ENCODE measurements at places on chromosomes 12 and 14.

DNA sequence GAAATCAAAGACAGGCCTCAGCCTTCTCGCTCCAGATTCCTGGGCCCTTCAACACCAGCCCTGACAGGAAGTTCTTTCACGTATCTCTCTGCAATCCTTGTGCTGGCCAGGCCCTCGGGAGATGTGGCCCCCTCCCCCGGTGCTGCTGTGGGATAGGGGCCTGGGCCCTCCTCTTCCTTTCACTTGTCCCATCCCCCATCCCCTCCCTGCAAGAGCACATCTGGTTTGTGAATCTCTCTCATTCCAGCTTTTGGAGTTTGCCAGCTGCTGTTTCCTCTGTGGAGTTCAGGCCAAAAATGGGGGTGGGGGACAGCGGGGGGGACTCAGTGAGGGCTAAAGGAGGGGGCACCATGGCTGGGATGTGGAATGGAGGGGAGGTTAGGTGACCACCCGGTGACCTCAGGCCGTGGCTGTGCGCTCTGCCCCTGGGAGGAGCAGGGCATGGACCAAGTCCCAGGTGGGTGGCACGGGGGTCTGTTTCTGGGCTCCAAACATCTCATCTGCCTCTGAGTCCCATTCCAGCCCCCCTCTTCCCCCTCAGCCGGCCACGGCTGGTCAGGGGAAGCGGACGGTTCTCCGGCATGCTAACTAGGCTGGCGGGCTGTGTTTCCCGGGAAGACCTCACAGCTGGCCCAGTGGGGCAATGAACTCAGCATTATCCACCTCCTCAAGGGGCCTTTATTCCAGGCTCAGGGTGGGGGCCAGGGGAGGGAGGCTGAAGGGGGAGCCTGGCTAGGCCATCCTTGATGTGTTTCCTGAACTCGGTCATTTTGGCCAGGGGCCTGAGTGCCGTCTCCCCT lies 7.4 kb downstream of the LRP1 start:
- DNase-seq, result no peak

DNA sequence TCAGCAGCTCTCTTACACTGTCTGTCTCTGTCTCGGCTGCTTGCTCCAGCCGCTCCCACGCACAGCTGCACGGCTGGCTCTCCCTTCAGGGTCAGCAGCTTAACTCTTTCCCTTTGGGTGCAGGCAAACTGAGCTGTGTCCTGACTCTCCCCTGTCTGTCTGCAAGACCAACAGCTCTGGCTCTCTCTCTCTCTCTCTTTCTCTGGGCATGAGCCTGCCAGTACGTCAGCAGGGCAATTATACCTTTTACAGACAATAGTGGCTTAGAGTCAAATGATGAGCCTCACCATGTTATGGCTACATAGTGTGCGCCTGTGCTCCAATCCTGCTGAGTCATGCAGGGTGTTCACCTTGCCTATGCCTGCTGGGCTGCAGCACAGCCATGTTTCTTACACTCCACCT lies 120.5 kb upstream of the DDHD1 start:
- peak; percentile 52 for DNase-seq

DNA sequence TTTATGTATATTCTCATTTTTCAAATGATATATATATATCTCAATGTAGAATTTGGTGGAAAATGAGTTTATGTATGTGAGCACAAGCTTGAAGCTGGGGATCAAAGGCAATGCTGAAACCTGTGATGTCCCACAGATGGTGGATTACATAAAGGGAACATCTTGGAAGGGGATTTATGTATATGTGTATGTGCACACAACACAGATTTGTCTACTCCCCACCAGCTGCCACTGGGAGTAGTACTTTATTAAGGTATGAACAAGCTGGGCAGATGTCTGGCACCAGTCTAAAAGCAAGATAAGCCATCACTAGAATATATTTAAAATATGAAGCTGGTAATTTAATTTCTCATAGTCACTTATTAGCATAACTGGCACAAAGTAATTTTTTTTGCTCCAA lies 895.6 kb downstream of the SLC6A15 start:
- no peak for DNase-seq

DNA sequence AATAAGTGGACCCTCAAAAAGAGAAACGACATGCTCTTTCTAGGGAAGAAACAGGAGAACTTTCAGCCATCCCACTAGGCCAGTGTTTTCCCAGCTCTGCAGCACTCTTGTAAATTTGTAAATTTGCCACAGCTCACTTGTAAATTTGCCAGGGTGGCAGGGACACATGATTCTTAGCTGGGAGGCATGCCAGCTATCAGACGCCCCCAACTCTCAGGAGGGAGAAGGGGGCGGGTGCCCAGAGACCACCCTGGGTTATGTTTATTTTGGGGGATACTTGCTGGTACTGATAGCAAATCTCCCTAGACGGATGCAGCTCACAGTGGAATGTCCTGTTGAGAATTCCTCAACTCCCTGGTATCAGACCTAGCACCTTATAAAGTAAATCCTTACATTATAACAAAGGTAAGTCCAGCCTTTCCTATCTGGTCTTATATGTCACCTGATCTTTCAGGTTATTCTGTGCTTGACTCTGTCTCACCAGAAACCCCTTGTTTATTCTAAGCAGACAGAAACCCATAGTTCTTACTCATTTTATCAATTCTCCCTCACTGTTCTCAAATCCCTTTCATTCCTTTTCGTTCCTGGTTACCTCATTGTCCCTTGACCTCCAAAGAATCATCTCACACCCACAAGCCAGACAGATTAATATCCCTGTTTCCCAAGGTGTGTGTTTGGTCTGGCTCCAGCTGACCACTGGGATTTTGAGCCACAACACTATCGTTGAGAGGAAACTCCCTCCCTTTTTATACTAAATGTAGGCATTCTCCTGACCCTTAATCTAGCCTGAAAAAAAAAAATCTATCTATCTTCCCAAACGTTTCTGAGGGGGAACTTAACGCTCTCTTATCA lies 69.3 kb upstream of the HMGA2 start:
- no peak for DNase-seq

- DNase-seq, result no peak
These were observed 250.3 kb upstream of the FBXO33 start for GRCh38 chr14:39682582-39682981.
